ENCODE measurements at places on chromosomes 4 and X. TPM values are rescaled to one million over a fixed set of nuclear protein-coding genes. Genes with fewer than 3 reads are reported as not detected.

- H3K27me3 ChIP-seq: no peaks in the 10 kb centered on the region
- no peaks in the 10 kb centered on the region for H3K36me3 ChIP-seq
- no peaks in the 10 kb centered on the region for H3K4me1 ChIP-seq
- H3K4me3 ChIP-seq: no peak overlapping the region
Measured at GRCh38 chrX:54093571-54093970, 49.3 kb upstream of the PHF8 start.

GRCh38 chrX:22922961-22923360 lies 76.8 kb upstream of the DDX53 start:
- H3K27me3 ChIP-seq: no peaks in the 10 kb centered on the region
- H3K36me3 ChIP-seq: no peaks in the 10 kb centered on the region
- no peak overlapping the region for H3K27ac ChIP-seq
- no peak for DNase-seq

DNA sequence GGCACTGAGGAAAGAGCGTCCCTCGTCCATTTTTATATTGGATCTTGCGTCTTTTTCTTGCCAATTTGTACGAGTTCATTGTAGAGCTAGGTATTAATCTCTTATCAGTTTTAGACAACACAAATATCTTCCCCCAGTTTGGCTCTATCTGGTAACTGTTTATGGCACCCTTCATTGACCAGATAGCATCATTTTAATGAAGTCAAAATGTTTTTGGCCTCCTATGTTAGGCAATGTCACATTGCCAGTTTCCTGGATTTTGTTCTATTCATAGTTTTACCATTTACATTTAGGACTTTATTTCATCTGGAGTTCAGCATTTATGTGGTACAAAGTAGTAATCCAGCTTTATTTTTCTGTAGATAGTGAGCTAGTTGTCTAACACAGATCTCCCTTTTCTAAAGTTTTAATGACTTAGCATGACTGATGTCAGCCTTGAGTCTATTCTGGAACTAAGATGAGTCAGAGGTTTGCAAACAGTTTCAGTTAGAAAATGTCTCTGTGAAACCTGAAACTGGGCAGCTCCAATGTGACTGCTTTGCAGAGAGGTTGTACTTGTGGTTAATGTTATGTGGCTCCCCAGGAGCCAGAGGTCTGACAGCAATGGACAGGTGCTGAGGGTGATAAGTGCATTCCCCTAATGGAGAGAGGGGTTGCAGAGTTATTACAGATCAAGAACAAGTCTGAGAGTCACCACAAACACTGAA lies 5.3 kb upstream of the STBD1 start:
- H3K36me3 ChIP-seq: peaks cover 43% of the 10 kb centered on the region
- H3K4me1 ChIP-seq: peaks cover 62% of the 10 kb centered on the region
- DNase-seq: peak; percentile 61

GRCh38 chr4:55020131-55020530 lies 105.3 kb downstream of the KDR start:
- DNase-seq: no peak
- H3K4me1 ChIP-seq: no peaks in the 10 kb centered on the region
- no peak overlapping the region for H3K4me3 ChIP-seq
- H3K27me3 ChIP-seq: no peaks in the 10 kb centered on the region
- no peaks in the 10 kb centered on the region for H3K36me3 ChIP-seq

GRCh38 chrX:122421434-122422121 lies 762.5 kb upstream of the GRIA3 start:
- H3K4me3 ChIP-seq: no peak overlapping the region
- H3K27ac ChIP-seq: no peak overlapping the region
- H3K4me1 ChIP-seq: no peaks in the 10 kb centered on the region

GRCh38 chr4:2937146-2937857 lies 25.9 kb downstream of the NOP14 start:
- peak overlapping the region; percentile 98 for H3K27ac ChIP-seq
- H3K4me1 ChIP-seq: peaks cover 61% of the 10 kb centered on the region
- peaks cover 69% of the 10 kb centered on the region for H3K36me3 ChIP-seq

DNA sequence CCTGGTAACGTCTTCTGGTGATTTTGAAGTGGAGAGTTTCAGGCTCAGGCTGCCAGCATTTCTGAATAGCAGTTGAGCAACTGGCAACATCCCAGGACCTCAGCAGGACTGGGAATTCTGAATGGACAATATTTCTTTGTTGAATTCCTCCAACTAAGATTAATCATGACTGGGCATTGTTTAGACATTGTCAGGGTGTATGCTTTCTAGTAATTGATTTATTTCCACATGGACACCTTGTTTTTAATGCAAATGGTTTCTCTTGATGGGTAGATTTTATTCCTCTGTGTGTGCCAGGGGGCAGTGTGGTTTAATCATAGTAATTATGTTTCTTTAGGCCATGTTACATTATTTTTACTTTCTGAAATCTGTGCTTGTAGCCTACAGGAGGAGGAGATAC lies 1004.7 kb upstream of the LCORL start:
- no peaks in the 10 kb centered on the region for H3K27me3 ChIP-seq
- DNase-seq: no peak
- H3K27ac ChIP-seq: no peak overlapping the region
- no peak overlapping the region for H3K4me3 ChIP-seq
- no peaks in the 10 kb centered on the region for H3K36me3 ChIP-seq
- H3K4me1 ChIP-seq: no peaks in the 10 kb centered on the region

The WAS gene
- 157 TPM for total RNA-seq

The GPC4 gene
- total RNA-seq: not detected

The PPP1R2C gene
- total RNA-seq: not detected

The ART3 gene
- 0.95 TPM for total RNA-seq
